ENCODE measurements at places on chromosomes 4 and X. TPM values are rescaled to one million over a fixed set of nuclear protein-coding genes. Genes with fewer than 3 reads are reported as not detected.

The LIMCH1 gene
- total RNA-seq = not detected

The CXXC4 gene
- total RNA-seq = not detected

- no peak for DNase-seq
Observed at GRCh38 chr4:38109370-38109769, 149.2 kb downstream of the PTTG2 start.

DNA sequence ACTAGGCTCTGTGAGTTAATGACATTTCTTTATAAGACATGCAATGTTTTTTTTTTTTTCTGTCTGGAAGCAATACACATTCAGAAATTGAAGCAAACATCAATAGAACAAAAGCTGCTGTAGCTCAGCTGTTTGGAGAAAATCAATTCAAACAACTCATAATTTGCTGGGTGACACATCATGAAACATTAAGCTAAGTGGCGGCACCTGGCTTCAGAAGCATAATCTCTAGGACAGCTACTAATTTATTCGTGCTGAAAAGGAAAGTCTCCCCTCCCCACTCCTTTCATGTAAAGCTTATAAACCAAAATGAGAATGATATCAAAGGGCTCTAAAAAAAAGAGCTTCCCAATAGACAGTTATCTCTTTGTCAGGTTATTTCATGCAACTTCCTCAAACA is 73.9 kb downstream of the LUZP4 start:
- DNase-seq = no peak

- no peak for DNase-seq
Observed at GRCh38 chr4:111836601-111837000, 308.7 kb upstream of the FAM241A start.
